Fibroblast of skin of left biceps (primary cell): ENCODE measurements at places on chromosomes 6 and 20.

DNA sequence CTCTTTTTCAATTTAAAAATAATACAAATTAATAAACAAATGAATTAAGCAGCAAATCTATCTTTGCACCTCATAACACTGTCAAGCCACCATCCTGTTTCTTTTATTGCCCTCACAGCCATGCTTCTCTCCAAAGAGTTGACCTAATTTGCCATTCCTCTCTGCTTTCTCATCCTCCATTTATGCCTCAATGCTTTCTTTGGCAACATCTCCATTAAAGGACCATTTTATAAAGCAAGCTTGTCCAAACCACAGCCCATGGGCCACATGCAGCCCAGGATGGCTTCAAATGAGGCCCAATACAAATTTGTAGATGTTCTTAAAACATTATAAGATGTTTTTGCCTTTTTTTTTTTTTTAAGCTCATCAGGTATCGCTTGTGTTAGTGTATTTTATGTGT lies 26.4 kb upstream of the MEI4 start:
- no peak for DNase-seq

DNA sequence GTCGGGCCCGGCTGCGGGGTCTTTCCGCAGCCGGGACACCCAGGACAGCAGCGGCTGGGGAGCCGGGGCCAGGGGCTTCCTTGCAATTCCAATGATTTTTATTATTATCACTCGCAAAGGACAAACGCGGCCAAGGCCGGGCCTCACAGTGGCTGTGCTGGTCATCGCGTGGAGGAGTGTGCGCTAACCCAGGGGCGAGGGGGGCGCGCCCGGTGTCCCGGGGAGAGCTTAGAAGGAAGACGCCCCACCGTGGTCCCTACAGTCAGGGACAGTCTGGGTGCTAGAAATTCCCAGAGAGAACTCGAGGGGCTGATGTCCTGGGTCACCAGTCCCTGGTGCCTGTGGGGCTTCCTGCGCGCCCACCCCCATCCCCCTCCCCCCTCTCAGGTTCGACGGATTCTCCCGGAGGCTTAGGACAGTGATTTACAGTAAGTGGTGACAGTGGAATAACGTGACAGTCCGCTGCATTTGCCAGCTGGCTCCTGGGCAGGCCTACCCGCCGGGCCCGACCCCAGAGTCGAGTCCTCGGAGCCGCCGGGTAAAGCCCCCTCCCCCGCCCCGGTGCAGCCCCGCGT lies 9.5 kb downstream of the FOXC1 start:
- DNase-seq, result no peak

GRCh38 chr20:31841928-31842327 lies 3.5 kb downstream of the FOXS1 start:
- no peak for DNase-seq

DNA sequence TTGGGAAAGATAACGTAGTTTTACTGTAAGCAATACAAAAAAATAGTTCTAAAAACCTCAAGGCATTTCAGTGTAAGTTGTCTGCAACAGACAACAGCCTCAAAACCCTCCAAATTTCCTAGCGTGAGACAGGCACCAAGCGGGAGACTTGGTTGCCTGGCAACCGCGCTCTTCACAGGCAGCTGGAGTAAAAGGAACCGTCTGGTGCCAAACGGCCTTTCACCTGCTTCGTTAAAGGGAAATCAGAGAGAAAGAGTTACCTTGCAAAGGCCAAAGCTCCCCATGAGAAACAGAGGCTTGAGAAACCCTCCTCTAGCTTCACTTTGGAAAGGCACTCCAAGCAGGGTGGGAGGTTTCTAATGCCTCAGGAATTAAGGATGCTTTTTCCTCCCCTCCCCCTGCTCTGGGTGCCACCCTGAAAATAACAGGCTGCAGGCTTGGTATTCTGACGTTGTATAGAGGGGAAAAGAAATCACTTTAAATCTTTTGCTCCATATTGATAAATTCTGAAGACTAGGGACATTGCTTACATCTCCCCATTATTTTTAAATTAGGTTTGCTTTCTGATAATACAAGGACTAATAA lies 129.7 kb upstream of the UFL1 start:
- no peak for DNase-seq

DNA sequence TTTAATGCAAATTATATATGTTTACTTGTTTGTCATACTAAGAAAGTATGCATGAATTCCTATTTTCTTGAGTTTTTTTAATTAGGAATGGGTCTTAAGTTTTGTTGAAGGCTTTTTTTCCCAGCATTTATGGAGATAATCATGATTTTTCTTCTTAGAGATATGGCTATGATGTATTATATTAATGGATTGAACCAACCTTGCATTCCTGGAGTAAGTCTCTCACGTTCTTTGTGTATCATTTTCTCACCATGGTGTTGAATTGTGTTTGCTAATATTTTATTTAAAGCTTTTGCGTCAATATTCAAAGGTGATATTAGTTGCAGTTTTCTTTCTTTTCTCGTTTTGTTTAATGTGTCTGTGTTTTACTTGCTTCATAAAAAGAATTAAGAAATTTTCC lies 48.4 kb upstream of the SLC35D3 start:
- DNase-seq, result no peak

DNA sequence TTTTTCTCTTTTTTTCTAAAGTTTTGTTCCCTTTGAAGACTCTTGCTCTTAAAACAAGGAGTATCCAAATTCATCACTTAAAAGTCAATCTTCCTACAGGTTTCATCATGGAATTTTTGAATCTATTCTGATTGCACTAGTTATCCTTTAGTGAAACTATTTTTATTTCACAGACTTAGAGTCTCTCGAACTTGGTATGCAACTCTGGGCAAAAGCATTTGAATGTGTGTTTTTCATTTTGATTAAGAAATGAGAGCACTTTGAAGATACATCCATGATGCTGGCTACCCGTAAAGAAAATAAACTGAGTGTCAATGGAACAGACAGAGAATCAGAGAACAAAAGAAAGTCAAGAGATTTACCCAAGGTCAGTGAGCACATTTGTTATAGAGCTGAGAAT lies 586.5 kb downstream of the EPM2A start:
- no peak for DNase-seq

DNA sequence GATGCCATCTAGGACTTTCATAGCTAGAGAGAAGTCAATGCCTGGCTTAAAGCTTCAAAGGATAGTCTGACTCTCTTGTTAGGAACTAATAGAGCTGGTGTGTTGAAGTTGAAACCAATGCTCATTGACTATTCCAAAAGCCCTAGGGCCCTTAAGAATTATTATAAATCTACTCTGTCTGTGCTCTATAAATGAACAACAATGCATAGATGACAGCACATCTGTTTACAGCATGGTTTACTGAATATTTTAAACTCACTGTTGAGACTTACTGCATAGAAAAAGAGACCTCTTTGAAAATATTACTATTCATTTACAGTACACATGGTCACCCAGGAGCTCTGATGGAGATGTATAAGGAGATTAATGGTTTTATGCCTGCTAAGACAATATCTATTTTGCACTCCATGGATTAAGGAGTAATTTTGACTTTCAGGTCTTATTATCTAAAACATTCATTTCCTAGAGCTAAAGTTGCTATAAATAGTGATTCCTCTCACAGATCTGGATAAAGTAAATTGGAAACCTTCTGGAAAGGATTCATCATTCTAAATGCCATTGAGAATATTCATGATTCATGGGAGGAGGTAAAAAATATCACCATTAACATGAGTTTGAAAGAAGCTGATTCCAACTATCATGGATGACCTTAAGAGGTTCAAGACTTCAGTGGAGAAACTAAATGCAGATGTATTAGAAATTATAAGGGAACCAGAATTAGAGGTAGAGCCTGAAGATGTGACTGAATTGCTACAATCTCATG lies 763.5 kb upstream of the MAP3K7 start:
- no peak for DNase-seq

DNA sequence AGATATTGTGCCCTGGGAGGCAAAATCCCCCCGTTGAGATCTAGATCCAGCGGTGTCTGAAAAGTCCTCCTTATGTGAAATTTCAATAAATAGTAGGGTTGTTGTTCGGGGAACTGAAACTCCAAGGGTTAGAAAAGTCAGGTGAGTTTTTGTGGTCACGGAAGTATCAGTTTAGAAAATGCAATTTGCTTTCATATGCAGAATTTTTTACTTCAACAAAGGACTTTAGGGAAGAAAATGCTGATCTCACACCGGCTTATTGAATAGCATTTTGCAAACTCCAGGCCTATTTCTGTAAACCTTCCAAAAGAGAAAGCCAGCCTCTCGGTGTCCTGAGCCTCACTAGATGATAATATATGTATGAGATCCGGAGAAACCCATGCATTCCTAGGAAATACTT lies 254.7 kb downstream of the TSHZ2 start:
- no peak for DNase-seq

DNA sequence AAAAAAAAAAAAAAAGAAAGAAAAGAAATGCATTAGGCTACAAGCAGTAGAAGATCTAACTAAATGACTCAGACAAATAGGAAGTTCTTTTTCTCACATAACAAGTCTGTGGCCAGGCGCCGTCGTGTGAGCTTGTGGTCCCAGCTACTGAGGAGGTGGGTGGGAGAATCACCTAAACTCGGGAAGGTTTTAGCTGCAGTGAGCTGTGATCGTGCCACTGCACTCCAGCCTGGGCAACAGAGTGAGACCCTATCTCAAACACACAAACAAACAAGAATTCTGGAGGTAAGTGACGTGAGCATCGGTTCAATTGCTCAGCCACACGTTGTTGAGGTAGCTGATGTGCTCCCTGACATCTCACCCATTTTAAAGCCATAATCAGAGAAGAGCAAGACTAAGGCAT lies 37.9 kb upstream of the SLC23A2 start:
- DNase-seq, result no peak

- no peak for DNase-seq
These were observed 19.7 kb downstream of the LAMA5 start for GRCh38 chr20:62347445-62347844.

- no peak for DNase-seq
These were observed 216.5 kb upstream of the FLRT3 start for GRCh38 chr20:14553774-14554534.
